ENCODE measurements at places on chromosomes 13 and 19. TPM values are rescaled to one million over a fixed set of nuclear protein-coding genes. Genes with fewer than 3 reads are reported as not detected.

The DZIP1 gene
- 2.2 TPM for total RNA-seq

DNA sequence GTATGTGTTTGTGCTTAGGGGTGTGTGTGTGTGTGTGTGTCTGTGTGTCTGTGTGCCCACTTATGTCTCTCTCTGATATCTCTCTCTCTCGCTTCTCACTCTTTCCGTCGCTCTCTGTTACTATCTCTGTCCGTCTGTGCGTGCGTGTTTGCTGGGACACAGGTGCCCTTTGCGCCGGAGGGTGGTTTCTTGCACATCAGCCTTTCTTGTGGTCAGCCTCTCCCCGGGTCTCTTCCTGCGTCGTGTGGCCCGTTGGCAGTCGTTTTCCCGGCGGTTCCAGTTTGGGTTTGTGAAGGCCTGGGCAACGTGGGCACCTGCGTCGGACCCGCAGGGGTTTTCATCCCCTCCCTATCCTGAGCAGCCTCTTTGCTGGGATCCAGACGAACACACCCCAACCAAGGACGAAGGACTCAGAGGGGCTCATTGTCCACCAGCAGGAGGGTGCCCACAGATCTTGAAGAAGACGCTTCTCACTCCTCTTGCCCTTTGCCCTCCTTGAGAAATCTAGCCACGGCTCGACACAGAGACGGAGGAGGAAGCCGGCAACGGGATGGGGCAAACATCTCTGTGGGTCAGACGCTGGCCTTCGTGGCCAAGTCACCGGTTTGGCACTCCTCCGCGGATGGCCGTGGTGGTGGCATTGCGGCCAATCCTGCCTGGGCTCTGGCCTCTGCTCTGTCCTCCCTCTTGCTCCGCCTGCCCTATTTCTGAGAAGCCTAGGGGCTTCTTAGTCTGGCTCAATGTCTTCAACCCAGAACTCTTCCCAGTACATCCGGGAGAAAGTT lies 52.3 kb downstream of the ZNF146 start:
- no peak for DNase-seq

The GAPDHS gene
- total RNA-seq = not detected

DNA sequence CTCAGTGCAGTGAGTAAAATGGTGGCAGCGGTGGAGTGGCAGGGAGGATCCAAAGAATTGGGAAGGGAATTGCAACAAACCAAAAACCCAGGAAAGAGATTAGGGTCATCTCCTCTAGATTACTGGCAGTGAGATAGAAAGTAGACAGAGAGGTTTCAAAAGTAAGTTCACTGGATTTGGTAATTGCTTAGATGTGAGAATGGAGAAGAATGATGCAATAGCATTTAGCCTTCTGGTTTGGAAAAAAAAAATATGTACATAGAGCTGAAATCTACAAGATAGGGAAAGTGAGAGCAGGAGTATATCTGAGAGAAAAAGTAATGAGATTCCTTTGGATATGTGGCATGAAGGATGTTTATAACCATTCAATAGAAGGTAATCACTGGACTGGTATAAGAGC lies 482.6 kb upstream of the GPC6 start:
- no peak for DNase-seq

The FAM216B gene
- total RNA-seq = not detected

GRCh38 chr19:54600212-54600611 lies 6.8 kb downstream of the LILRA1 start:
- no peak for DNase-seq

The ACER1 gene
- not detected for total RNA-seq

All from colonic mucosa (tissue), 4 donors.